ENCODE measurements at places on chromosomes 7 and 10.

DNA sequence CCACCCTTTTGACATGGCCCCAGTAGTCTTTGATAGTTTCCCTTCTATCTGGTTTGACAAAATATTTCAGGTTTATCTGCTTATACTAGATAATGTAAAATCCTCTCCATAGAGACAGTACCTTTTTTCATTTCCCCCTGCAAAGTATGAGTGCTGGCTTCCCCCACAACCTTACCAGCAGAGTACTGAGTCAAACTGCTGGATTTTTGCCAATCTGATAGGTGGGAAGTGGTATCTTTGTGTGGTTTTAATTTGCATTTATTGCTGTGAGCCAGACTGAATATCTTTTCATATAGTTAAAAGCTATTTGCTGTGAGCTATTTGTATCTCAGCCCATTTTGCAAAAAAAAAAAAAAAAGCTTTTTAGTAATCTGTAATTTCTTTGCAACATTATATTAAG, 32.1 kb upstream of the HECTD2 start:
- DNase-seq, result peak; percentile 12

DNA sequence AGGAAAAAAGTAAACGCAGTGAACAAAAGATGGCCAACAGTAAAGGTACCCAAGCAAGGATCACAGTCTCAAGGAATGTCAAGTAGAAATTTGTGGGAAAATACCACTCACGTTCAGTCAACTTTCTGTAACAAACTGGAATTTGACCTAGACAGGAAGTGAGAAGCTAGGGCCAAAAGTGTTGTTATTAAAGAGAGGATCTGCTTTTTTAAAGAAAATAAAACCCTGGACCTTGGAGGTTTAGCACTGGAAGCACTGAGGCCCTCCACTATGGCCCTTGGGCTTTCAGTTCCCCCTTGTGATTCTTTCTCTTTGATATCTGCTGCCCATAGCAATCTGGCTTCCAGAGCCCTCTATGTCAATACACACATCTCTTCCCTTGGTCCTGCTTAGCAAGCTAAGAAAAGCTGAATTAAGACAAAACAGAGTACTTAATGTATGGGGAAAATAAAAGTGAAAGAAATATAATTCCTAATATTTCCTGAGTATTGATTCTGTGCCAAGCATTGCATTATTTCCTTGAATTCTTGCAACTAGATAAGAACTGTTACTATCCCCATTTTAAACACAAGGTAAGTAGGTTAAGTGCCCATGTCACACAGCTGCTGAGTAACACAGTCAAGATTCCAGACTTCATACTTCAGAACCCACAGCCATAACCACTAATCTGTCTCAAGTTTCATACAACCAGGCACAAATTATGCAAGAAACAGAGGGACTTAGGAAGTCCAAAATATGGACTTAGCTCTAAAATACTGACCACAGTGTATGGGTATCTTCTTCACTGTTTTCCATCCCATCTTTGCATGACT, 2.6 kb upstream of the ZNF438 start:
- no peak for DNase-seq

- DNase-seq, result no peak
Observed at GRCh38 chr10:129900825-129901224, 63.2 kb downstream of the EBF3 start.

- no peak for DNase-seq
Observed at GRCh38 chr7:81110673-81111072, 191.8 kb upstream of the SEMA3C start.

DNA sequence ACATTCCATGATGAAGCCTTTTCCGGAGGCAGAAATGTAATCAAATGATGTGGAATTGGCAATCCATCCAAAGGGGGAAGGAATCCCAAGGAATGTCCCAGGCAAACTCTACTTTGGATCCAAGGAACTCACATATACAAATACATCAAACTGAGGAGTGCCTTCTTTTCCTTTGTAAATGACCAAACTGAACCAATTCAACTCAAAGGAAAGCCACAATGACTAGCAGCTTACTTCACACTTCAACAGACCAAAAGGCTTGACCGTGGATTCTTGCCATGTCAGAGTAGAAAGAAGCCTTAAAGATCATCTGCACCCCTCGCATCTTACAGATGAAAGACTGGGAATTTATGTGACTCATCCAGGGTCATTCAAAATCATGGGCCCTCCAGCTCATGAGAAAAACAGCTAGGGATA, 79.7 kb upstream of the MACROH2A2 start:
- DNase-seq, result no peak

DNA sequence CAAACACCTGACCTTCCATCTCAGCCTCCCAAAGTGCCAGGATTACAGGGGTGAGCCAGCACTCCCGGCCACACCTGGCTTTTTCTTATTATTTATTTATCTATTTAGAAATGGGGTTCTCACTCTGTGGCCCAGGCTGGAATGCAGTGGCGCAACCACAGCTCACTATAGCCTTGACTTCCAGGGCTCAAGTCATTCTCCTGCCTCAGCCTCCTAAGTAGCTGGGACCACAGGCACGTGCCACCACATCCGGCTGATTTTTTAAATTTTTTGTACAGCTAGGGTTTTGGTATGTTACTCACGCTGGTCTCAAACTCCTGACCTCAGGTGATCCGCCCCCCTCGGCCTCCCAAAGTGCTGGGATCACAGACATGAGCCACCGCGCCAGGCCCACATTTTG, 56.9 kb upstream of the MYL10 start:
- DNase-seq, result no peak

DNA sequence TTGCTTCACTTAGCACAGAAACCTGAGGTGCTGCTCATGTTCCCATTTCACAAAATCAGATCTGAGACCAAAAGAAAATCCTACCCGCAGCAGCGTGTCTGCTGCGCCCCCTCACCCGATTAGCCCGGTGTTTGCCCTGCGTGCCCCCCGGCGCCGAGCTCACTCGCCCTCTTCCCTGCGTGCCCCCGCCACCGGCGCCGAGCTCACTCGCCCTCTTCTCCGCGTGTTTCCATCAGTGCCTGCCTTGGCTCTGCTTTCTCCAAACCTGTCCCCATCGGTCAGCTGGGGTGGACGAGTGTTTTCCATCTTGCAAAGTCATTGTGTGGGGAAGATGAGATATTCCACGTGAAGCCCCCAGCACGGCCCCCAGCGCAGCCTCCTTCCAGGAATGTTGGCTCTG, 225.3 kb upstream of the PITRM1 start:
- DNase-seq, result no peak

DNA sequence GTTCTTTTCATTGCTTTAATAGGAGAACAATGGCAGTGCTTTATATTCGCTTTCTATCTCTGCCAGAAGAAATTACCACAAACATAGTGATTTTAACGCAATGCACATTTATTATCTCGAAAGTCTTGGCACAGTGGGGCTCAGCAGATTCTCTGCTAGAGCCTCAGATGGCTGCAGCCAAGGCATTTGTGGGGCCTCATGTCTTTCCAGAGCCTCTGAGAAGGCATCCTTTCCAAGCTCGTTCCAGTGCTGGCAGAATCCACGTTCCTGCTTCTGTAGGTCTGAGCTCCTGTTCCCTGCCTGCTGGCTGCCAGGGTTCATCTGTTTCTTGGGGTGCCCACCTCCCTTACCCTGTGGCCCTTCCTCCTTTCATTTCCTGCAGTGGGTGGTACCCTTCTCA, 60.2 kb downstream of the LRRC18 start:
- no peak for DNase-seq

GRCh38 chr7:158422196-158422886, 165.3 kb downstream of the PTPRN2 start:
- DNase-seq, result no peak

- DNase-seq, result no peak
Observed at GRCh38 chr10:68146133-68146532, 36.8 kb downstream of the MYPN start.

- DNase-seq, result no peak
Observed at GRCh38 chr10:15748126-15748525, 28.4 kb upstream of the ITGA8 start.

GRCh38 chr10:43943818-43944360, 295.2 kb upstream of the ZNF32 start:
- DNase-seq, result no peak

DNA sequence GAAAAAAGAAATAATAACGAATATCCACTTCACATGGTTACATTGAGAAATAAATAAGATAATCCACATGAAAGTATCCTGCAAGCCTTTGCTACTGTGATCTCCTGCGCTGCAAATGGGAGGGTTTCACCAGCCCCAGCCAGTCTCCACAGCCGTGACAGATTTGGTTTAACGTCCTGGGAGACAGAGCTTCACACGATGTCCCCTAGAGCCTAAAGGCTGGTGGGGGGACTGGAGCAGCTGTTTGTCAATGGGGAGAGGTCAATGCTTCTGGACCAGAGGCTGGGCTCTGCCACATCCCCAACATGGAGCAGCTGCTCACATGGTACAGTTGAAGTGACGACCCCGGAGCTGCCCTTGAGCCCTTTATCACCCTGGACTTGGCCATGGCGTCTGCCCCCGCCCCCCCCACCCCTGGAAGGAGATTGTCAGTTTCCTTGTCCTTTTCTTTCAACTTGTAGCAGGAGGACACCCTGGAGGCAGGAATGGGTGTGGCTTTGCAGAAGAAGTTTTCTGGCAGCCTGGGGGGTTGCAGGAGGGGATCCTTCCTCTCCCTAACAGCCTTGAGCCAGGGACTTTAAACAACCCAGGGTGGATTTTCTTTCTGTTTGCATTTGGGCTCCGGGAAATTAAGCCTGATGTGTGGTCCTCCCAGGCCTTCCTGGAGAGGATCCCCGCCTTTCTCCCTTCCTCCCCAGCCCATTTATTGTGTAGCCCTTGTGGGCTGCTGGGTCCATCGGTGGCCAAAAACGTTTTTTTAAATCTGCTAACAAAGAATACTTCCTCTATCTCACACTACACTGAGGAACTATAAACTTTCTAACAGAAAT, 37.0 kb upstream of the MXI1 start:
- no peak for DNase-seq
